ENCODE measurements at places on chromosomes 3 and 15. TPM values are rescaled to one million over a fixed set of nuclear protein-coding genes. Genes with fewer than 3 reads are reported as not detected.

- H3K4me1 ChIP-seq: no peaks in the 10 kb centered on the region
- no peaks in the 10 kb centered on the region for H3K27me3 ChIP-seq
- no peaks in the 10 kb centered on the region for H3K36me3 ChIP-seq
- no peak overlapping the region for H3K27ac ChIP-seq
- H3K4me3 ChIP-seq: no peak overlapping the region
- no peak for DNase-seq
Observed at GRCh38 chr3:97464035-97464434, 300.5 kb upstream of the ARL6 start.

GRCh38 chr3:151426341-151426657, 34.6 kb downstream of the IGSF10 start:
- H3K27me3 ChIP-seq: no peaks in the 10 kb centered on the region
- H3K27ac ChIP-seq: no peak overlapping the region
- no peaks in the 10 kb centered on the region for H3K36me3 ChIP-seq

- no peak overlapping the region for H3K4me3 ChIP-seq
- H3K36me3 ChIP-seq: no peaks in the 10 kb centered on the region
- DNase-seq: peak; percentile 47
- no peaks in the 10 kb centered on the region for H3K27me3 ChIP-seq
Observed at GRCh38 chr15:48794697-48795134, 16.2 kb downstream of the CEP152 start.

DNA sequence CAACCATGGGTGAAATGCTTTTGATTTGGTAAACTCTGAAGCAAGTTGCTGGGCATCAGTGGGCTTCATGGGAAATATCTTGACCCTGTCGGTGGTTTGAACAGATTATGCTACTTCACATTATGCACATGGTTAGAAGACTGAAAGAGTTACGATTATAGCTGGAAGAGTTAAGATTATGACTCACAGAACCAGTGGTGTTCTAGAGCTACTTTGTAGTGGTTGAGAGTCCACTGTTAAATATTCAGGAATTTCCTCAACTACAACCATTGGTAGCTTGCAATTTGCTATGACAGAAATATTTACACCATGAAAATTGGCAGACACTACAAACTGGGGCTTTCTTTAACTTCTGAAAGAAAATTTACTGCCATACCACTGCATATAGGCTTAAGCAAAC, 99.3 kb downstream of the GADL1 start:
- DNase-seq: no peak
- no peaks in the 10 kb centered on the region for H3K4me1 ChIP-seq
- H3K4me3 ChIP-seq: no peak overlapping the region
- no peaks in the 10 kb centered on the region for H3K27me3 ChIP-seq
- no peaks in the 10 kb centered on the region for H3K36me3 ChIP-seq
- no peak overlapping the region for H3K27ac ChIP-seq

GRCh38 chr15:68990992-68991500, 23.4 kb upstream of the NOX5 start:
- no peak overlapping the region for H3K4me3 ChIP-seq
- peak overlapping the region; percentile 88 for H3K27ac ChIP-seq
- peak; percentile 38 for DNase-seq
- no peaks in the 10 kb centered on the region for H3K27me3 ChIP-seq
- no peaks in the 10 kb centered on the region for H3K36me3 ChIP-seq

GRCh38 chr3:28853830-28854229, 427.0 kb upstream of the RBMS3 start:
- H3K27ac ChIP-seq: no peak overlapping the region
- no peak overlapping the region for H3K4me3 ChIP-seq
- no peaks in the 10 kb centered on the region for H3K27me3 ChIP-seq
- H3K4me1 ChIP-seq: no peaks in the 10 kb centered on the region

DNA sequence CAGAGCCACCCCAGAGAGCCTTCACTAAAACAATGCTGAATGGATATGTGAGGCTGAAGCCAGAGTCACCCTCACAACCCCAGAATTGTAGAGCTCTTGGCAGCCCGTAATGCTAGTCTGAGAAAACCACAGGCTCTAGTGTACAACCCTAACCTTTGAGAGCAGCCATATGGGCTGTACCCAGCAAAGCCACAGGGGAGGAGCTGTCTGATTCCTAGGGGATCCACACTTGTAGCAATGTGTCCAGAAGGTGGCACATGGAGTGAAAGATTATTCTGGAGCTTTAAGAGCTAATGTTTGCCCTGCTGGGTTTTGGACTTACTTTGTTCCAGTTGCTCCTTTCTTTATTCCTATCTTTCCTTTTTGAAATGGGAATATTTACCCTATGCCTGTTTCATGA, 626.8 kb downstream of the GRM7 start:
- H3K4me3 ChIP-seq: no peak overlapping the region
- H3K27ac ChIP-seq: no peak overlapping the region
- no peak for DNase-seq
- H3K27me3 ChIP-seq: no peaks in the 10 kb centered on the region
- no peaks in the 10 kb centered on the region for H3K36me3 ChIP-seq

- H3K36me3 ChIP-seq: no peaks in the 10 kb centered on the region
Observed at GRCh38 chr3:195441051-195441450, 1.8 kb downstream of the ACAP2 start.

GRCh38 chr15:22979238-22980188, 655 bp downstream of the CYFIP1 start:
- no peaks in the 10 kb centered on the region for H3K27me3 ChIP-seq
- peak; percentile 51 for DNase-seq
- peak overlapping the region; percentile 79 for H3K4me3 ChIP-seq
- no peaks in the 10 kb centered on the region for H3K4me1 ChIP-seq
- H3K36me3 ChIP-seq: no peaks in the 10 kb centered on the region

DNA sequence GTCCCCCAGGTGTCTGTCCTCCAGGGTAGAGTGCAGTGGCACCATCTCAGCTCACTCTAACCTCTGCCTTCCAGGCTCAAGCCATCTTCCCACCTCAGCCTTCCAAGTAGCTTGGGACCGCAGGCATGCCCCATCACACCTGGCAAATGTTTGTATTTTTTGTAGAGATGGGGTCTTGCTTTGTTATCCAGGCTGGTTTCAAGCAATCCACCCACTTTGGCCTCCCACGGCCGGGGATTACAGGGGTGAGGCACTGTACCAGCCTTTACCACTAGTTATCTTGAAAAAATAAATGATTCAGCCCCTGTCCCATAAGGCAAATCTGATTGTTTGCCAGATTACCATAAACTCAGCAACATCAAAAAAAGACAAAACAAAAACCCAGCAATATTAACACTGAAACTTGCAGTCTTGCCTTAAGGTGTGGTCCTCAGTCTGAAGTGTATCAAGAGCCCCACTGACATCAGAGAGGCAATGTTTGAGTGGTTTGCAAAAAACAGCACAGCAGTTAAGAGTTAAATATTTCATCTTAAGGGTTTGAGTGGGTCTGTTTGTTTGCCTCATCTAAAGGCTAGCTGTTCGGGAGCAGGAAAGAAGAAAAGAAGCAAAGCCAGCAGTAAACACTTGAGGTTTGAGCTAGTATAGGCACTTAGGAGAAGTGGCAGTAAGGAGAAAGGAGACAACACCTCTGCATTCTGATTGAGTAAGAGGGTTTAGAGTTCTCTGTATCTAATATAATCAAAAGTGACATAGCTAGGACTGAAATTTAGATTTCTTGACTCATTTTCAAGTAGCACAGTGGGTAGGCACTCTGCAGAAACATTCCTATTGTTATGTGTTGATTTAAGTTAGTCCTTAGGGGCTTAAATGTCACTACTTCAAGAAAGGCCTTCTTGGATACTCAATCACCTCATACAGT, 26.3 kb upstream of the EDEM1 start:
- no peaks in the 10 kb centered on the region for H3K27me3 ChIP-seq
- H3K4me3 ChIP-seq: no peak overlapping the region
- H3K36me3 ChIP-seq: no peaks in the 10 kb centered on the region
- no peak overlapping the region for H3K27ac ChIP-seq
- no peak for DNase-seq

DNA sequence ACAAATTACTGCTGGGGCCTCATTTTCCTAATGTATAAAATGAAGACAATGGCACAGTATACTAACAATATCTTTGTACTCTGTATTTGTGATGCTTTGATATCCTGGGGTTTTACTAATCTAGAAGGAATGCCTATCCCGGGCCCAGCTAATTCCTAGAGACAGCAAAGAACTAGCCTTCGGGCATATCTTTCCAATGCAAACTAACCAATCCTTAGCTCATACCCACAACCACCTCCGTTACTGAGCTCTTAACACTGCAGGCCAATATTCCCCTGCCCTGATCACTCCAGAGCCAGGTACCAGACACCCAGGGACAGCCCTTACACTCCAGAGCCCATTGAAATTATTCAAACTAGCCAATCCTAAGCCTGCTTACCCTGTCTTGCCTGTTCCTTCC, 309.0 kb downstream of the ULK4 start:
- no peaks in the 10 kb centered on the region for H3K27me3 ChIP-seq
- H3K27ac ChIP-seq: no peak overlapping the region
- DNase-seq: no peak

- DNase-seq: no peak
- H3K4me3 ChIP-seq: no peak overlapping the region
- no peaks in the 10 kb centered on the region for H3K36me3 ChIP-seq
- H3K4me1 ChIP-seq: peaks cover 17% of the 10 kb centered on the region
Observed at GRCh38 chr3:162525771-162526170, 1029.2 kb downstream of the OTOL1 start.

DNA sequence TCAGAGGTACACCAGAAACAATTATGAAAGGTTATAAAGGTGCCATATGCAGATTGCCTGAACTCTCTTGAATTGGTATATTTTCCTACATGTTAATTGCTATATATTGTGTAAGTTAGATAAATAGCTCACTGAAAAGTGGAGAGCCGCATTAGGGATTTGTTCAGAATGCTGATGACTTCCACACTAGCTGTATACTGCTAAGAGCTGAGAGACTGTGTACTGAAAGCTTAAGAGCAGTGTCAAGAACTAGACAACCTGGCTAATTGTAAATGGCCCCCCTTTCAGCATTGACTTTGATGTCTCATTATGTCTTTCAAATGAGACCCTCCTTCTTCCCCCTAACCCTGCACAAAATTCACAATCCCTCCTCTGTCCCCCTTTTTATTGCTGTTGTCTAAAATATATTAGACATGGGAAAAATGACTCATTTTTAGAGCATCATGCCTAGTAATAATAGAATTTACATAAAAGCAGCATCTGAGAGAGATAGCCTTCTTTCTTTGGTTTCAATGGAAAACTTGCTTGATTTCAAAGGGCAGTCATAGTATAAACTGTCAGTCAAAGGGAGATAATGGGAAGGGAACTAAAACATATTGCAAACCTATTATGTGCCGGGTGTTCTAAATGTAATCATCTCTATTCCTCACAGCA, 34.7 kb upstream of the GREM1 start:
- no peak overlapping the region for H3K27ac ChIP-seq
- DNase-seq: no peak
- H3K4me3 ChIP-seq: no peak overlapping the region
- no peaks in the 10 kb centered on the region for H3K27me3 ChIP-seq
- no peaks in the 10 kb centered on the region for H3K36me3 ChIP-seq

DNA sequence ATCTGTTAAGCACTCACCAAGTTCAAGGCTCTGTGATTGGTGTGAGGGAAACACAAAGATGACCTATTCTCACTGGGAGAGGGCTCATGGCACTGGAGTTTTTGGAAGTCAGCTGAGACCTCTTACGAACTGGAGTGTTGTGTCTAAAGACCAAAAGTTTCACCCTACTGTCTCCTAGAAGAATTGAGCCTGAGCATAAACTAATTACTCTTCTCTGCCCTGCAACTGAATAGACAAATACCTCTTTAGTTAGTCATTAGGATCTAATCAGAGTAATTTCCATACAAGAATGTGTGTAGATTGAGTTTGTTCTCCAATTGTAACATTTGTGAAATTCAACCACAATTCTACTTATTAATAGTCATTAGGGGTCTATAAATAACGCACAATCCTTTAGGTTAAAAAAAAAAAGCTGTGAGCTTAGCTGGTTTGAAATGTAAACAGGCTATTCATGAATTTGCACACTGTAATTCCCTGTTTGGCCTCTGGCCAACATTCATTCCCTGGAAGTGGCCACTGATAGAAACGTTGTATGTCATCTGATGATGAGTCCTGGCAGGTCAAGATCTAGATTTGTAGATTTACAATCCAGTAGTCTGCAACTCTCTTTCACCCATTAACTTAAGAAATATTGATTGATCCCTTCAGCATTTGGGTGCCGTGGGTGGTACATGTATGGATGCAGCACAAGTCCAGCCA, 76.8 kb upstream of the SOX14 start:
- H3K27me3 ChIP-seq: no peaks in the 10 kb centered on the region
- no peaks in the 10 kb centered on the region for H3K36me3 ChIP-seq
- DNase-seq: no peak
- H3K27ac ChIP-seq: no peak overlapping the region
- H3K4me3 ChIP-seq: no peak overlapping the region

- H3K4me1 ChIP-seq: no peaks in the 10 kb centered on the region
- H3K27ac ChIP-seq: no peak overlapping the region
- DNase-seq: no peak
- H3K27me3 ChIP-seq: no peaks in the 10 kb centered on the region
Observed at GRCh38 chr15:44319385-44319784, 30.9 kb downstream of the GOLM2 start.

- DNase-seq: no peak
- H3K27ac ChIP-seq: no peak overlapping the region
- no peak overlapping the region for H3K4me3 ChIP-seq
- H3K27me3 ChIP-seq: no peaks in the 10 kb centered on the region
- H3K4me1 ChIP-seq: peaks cover 7% of the 10 kb centered on the region
Observed at GRCh38 chr3:44970926-44971490, 5.0 kb downstream of the ZDHHC3 start.

DNA sequence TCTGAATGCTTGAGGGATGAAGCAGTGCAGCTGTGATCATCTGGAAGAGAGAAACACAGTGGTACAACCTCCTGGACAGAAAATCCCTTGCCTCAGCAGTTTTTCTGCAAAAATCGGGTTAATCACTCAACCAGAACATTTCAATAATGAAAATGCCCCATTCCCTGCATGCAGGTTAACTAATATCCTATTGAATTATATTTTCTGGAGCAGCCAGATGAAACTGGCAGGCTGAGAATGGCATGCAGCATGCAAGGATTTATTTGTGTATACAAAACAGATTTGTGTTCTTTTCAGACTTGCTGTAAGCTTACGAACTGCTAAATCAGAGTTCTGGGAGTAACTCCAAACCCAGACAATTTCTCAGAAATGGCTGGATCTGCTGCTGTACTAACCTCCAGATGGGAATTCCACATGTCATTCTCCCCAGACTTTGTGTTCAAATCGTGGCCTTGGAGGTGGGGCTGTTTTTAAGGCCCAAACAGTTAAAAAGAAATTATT, 39.1 kb downstream of the SLC9A9 start:
- H3K27ac ChIP-seq: no peak overlapping the region
- no peak overlapping the region for H3K4me3 ChIP-seq
- H3K27me3 ChIP-seq: no peaks in the 10 kb centered on the region
- H3K36me3 ChIP-seq: no peaks in the 10 kb centered on the region
- no peaks in the 10 kb centered on the region for H3K4me1 ChIP-seq
- DNase-seq: peak; percentile 32

The PAK6 gene
- 9.7 TPM for total RNA-seq

The IL17RE gene
- 1.3 TPM for total RNA-seq

The SLC22A13 gene
- 0.07 TPM for total RNA-seq

The SLC27A2 gene
- not detected for total RNA-seq

The FBXO40 gene
- total RNA-seq: 7.3 TPM

The C3orf49 gene
- total RNA-seq: not detected

The SH2D7 gene
- not detected for total RNA-seq

The VPS18 gene
- total RNA-seq: 34.1 TPM

The GPR149 gene
- total RNA-seq: not detected

Data from cardiac muscle cell (in vitro differentiated cells and primary cell).